ENCODE measurements at places on chromosomes 1 and 21.

GRCh38 chr1:203305809-203306088 lies 430 bp downstream of the BTG2 start:
- peaks cover 13% of the 10 kb centered on the region for H3K36me3 ChIP-seq
- H3K4me3 ChIP-seq: peak overlapping the region; percentile 61
- H3K4me1 ChIP-seq: peaks cover 43% of the 10 kb centered on the region
- H3K27ac ChIP-seq: peak overlapping the region; percentile 99

- H3K4me3 ChIP-seq: no peak overlapping the region
- DNase-seq: no peak
- H3K36me3 ChIP-seq: no peaks in the 10 kb centered on the region
- H3K4me1 ChIP-seq: no peaks in the 10 kb centered on the region
- H3K27me3 ChIP-seq: no peaks in the 10 kb centered on the region
- H3K27ac ChIP-seq: no peak overlapping the region
Measured at GRCh38 chr1:99784809-99785255, 18.4 kb upstream of the FRRS1 start.

GRCh38 chr1:42613803-42614131 lies 44.5 kb upstream of the PPIH start:
- no peaks in the 10 kb centered on the region for H3K36me3 ChIP-seq
- no peaks in the 10 kb centered on the region for H3K27me3 ChIP-seq
- no peak for DNase-seq
- H3K4me1 ChIP-seq: no peaks in the 10 kb centered on the region
- no peak overlapping the region for H3K27ac ChIP-seq

DNA sequence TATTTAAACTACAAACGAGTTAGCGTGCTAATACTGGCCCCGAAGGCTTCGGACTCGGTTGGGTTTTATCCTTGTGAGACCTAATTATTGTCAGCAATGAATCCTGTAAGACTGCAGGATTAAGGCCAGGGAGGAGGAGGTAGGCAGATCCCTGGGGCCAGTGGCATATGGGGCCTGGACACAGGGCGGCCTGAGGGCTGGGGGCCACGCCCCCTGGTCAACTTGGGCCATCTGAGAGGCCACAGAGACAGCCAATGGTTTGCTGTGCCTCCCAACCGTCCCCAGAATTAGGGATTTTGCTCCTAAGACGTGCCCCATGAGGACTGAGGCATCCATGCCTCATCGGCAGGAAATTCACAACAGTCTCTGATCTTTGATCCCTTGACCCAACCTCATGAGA lies 31.1 kb upstream of the DISP3 start:
- H3K27ac ChIP-seq: no peak overlapping the region
- no peaks in the 10 kb centered on the region for H3K36me3 ChIP-seq
- H3K27me3 ChIP-seq: no peaks in the 10 kb centered on the region
- no peak for DNase-seq
- H3K4me3 ChIP-seq: no peak overlapping the region
- H3K4me1 ChIP-seq: no peaks in the 10 kb centered on the region

- no peaks in the 10 kb centered on the region for H3K36me3 ChIP-seq
- H3K27ac ChIP-seq: no peak overlapping the region
- H3K4me1 ChIP-seq: peaks cover 4% of the 10 kb centered on the region
Measured at GRCh38 chr1:147630447-147630846, 39.9 kb downstream of the ACP6 start.
